ENCODE measurements at places on chromosomes 3 and 15.
A peak's percentile ranks its signal among the peaks of the same experiment; 100 is the strongest.

DNA sequence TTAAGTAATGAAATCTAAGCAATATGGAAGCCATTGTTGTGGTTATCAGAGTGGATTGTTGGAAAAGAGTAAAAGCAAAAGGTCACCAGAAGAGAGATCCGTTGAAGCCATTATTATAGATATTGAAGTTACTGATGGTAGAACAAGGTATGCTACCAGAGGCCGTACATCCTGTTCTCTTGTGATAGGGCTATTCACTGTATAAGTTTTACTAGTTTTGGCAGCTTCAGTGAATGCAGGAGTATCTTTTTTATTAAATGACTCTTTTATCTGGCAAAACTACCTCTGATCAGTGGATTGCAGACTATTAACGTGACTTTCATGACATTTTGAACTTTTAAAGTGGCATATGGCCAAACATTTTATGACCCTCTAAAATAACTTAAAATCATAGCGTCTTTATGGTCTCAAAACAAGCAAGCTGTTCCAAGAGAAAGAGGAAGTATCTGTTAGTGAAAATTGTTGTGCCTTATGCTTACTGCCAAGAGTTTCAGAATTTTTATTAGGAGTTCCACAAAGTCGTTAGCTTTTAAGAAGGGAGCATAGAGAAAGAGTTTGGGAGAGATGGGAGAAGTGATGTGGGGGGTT, 102.9 kb downstream of the LRRC49 start:
- DNase-seq: no peak

DNA sequence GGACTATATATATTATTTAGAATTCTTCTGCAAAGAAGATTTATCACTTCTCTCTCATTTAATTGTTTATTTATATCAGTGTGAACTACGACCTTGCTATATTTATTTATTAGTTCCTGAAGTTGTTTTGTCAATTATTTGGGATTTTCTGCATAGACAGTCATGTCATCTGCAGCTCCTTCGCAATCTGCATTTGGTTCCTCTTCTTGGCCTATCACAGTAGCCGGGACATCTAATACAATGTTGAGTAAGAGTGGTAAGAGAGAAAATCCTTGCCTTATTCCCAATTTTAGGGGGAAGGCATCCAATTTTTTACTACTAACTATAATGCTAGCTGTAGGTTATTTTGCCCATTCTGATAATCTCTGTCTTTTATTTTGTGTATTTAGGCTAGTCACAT, 39.4 kb downstream of the FOXL2 start:
- DNase-seq: no peak

DNA sequence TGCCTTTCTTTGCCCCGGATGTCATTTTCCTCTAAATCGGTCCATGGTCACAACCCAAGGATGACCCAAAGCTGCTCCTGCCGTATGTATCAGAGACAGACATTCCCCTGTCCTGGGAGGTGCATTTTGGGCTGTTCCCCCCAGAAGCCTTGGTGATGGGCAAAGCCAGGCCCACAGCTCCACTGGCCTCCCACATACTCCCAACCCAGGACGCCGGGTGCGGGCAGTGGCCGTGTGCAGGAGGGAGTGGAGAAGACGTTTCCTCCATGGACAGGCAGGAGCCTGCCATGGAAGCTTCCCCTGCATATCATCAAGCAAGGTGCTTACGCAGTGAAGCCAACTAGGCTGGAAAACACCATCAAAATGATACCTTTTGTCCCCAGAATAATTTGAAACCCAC, 175.0 kb downstream of the ATP10A start:
- DNase-seq: no peak

- no peak for DNase-seq
These were observed 51.6 kb upstream of the LCTL start for GRCh38 chr15:66617137-66618090.

- DNase-seq: no peak
These were observed 562.5 kb downstream of the UNC13C start for GRCh38 chr15:54540721-54541120.

- peak; percentile 51 for DNase-seq
These were observed 28.0 kb upstream of the TMOD3 start for GRCh38 chr15:51801391-51801835.

DNA sequence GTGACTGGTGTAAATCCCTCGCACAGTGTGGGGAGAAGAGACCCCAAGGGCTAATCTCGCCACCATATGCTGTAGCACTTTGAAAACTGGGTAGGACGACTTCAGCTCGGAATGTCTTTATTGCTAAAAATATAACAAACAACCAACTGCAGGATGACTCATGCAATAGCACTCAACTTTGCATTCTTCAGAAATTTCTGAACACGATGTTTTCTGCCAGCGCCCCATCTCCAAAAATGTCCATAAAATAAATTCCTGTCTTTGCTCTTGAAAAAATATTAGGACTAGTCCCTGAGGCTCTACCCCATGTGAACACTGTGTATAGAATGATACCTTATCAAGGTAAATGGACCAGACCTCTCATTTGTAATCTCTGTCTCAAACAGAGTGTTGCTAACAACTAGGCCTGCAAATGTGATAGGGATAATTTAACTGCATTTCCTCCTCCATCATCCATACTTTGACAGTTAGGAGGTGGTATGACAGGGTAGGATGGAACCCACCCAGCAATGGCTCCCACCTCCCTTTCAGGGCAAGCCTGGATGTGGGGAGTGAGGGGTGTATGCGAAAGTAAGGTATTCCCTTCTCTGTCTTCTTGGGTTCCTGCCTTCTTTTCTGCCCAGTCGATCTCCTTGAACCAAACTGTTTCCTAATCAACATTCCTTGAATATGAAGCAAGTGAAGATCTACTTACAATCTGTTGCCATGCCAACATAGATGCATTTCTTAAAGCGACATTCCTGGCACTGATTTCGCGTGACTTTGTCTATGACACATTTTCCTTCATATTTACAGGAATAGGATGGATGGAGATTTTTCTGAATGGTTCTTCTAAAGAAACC, 201.1 kb downstream of the NR1D2 start:
- no peak for DNase-seq

- no peak for DNase-seq
These were observed 39.2 kb downstream of the RAB27A start for GRCh38 chr15:55250392-55250791.

DNA sequence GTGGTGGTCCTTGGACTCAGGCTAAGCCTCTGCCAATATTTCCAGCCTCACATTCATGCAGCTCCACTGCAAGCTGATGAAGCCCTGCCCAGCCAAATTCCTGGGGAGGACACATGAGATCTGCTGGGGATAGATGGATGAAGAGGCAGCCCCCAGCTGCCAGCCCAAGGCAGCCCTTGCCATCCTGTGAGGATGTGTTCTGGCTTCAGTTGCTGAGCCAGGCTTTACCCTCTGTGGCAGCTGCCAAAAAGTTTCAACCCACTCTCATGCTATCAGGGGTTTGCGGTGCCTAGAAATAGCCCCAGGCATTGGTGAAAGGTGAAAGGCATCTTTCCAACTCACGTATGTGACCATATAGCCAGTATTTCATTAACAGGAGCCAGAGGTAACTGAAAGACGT, 37.6 kb downstream of the C2CD4A start:
- no peak for DNase-seq

GRCh38 chr3:190618330-190619030, 104.6 kb downstream of the IL1RAP start:
- DNase-seq: no peak

DNA sequence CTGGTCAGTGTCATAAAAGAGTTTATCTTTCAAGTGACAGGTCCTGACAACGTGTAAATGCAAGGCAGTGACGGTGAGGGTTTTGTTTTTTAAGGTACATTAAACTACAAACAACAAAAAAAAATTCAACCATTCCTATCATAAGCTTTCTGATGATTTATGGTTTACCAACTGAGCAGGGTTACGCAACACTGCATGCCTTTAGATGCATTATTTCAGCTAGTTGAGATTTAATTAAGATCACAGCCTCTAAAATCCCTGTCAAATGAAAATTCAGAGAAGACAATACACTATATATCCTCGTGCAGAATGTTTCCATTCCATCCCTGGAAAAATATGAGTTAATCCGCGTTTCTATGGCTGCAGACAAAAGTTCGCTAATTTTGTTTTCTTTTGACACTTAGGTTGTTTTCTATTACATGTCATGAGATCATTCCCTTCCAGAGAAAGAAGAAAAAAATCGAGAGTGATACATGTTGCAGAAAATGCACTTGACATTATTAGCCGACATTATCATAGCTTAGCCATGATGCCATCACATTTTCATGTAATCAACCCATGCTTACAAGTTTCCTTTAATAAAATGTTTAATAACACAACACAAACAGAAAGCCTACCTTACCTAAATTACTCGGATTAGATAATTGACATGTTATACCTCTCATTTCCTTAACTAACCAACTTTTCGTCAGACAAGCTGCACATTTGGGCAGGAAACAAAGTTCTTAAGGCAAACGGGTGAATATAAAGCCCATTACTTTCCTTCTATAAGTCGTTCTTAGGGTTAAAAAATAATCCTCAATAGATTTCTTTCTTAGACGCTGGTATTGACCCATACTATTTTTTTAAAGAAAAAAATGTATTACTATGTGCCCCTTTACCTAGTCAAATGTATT, 521.2 kb downstream of the FOXP1 start:
- DNase-seq: no peak

GRCh38 chr3:146159037-146159436, 1.9 kb downstream of the PLOD2 start:
- no peak for DNase-seq

DNA sequence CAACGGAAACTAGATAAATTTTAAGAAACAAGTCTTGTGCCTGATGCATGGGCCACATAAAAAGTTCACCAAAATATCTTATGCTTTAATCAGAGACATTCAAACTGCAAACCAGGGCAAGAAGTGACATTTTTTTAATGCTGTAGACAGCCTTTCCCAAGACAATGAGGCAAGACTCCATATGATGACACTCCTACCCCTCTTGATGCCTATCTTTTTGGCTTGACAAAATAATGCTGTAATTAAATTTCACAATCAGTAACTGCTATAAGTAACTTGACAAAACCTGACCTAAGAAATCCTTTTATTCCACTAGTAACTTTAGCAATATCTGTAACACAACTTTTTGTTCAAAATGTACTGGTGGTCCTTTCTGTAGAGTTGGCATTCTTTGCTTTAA, 48.7 kb downstream of the ECT2 start:
- no peak for DNase-seq

DNA sequence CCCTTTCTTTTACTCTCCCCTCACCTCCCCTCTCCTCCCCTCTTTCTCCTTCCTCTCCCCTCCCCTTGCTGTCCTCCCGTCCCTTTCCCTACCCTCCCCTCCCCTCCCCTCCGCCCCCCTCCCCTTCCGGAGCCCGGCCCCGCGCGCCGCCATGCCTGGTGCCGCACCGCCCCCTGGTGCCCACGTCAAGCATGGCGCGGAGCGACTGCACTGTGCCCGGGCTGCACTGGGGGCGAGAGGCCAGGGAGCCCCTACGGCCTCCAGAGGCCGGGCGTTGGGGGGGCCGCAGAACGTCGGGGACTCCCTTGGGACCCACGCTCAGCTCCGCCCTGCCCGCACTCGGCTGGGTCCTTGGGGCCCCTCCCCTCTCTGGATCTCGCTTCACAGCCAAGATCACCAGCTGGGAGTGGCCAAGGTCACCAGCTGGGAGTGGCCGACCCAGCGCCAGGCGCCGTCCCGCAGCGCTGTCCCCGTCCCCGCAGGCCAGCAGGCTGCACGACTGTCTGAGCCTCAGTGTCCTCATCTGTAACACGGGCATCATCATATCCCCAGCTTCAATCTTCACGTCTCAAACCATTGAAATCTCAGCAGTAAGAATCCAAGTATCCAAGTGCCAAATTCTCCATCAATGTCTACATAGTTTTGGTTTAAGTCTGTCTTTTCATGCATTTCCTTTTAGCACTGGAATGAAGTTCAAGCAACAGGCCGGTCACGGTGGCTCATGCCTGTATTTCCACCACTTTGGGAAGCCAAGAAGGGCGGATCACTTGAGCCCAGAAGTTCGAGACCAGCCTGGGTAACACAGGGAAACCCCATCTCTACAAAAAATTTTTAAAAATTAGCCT, 42.5 kb downstream of the TPRA1 start:
- peak; percentile 92 for DNase-seq

DNA sequence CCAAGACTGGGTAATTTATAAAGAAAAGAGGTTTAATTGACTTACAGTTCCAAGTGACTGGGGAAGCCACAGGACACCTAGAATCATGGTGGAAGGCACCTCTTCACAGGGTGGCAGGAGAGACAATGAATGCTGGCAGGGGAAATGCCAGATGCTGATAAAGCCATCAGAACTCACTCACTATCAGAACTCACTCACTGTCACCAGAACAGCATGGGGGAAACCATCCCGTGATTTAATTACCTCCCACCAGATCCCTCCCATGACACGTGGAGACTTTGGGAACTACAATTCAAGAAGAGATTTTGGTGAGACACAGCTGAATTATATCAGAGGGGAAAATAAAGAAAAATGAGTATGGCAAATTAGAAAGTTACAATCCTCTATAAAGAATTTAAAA, 310.9 kb downstream of the BCHE start:
- DNase-seq: no peak

DNA sequence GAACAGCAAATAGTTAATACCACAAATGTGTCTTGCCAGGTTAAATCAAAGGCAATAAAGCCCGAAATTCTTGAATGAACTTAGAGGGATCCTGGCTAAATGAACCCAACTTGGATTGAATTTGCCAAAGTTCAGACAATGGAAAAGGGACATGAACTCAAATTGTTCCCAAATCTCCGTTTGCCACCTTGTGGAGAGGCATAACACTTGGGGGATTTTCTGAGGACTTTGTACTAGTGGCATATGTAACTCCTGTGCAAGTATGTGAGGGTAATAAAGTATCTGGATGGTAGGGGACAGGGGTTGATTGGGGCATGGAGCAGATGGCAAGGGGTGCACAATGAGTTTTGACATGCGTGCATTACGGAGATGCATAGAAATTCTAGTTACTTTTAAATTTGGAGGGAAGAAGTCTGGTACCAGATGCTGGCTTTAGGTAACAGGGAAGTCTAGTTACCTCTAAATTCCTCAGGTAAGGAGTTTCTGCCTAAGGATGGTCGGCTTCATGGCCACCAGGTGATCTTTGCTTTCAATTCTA, 1.2 kb upstream of the TCAIM start:
- DNase-seq: no peak

DNA sequence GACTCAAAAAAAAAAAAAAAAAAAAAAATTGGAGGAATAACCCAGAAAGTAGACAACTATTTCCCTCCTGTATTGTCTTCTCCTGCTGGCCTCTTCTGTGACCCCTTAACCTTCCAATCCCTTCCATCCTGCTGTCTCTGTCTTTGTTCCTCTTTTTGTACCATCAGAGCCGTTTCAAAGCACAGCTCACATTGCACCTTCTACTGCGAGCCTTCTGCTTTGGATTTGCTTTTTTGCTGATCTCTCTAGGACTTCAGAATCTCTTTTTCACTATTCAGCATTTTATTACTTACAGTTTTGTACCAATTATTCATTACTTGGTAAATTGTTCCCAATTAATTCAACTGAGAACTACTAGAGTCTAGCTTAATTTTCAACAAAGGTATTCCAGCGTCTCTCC, 284.0 kb upstream of the TBL1XR1 start:
- no peak for DNase-seq

DNA sequence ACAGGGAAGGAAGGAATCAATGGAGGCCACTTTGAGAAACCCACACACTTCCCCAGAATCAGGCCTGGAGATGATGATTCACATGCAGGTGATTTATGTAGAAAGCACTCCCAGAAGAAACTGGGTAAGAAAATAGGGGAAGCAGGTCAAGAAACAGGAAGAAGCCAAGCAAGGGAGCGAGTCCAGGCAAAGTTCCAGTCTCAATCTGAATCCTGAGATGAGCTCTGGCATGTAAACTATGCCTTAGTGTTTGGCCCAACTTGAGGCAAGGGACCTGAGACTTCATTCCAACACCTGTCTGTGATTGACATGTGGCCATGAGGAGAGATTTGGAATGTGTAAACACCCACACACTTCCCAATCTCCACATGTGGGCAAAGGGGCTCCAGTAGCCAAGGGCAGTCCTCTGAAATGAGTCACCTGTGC, 61.6 kb upstream of the CTNNB1 start:
- DNase-seq: no peak
